ENCODE measurements at places on chromosomes 3 and 15. TPM values are rescaled to one million over a fixed set of nuclear protein-coding genes. Genes with fewer than 3 reads are reported as not detected.

Gene FANCD2
- polyA plus RNA-seq: 22.8 TPM

Gene ABHD14A
- polyA plus RNA-seq: 12.4 TPM

Gene KNL1
- 2.7 TPM for polyA plus RNA-seq

Gene KBTBD12
- 0.20 TPM for polyA plus RNA-seq

Gene RAB6B
- polyA plus RNA-seq: 7.9 TPM

Gene ALDH1L1
- polyA plus RNA-seq: 1.6 TPM

Gene IL12A
- polyA plus RNA-seq: 0.92 TPM

Gene RTP1
- polyA plus RNA-seq: 2.1 TPM

Gene CCDC9B
- polyA plus RNA-seq: 0.45 TPM

Gene IQCH
- 0.60 TPM for polyA plus RNA-seq

Gene GOLGA8G
- not detected for polyA plus RNA-seq

Gene DNAJC13
- 7.9 TPM for polyA plus RNA-seq

Gene NR2E3
- 0.80 TPM for polyA plus RNA-seq

Gene PTH1R
- 0.57 TPM for polyA plus RNA-seq

Gene AP2M1
- 540 TPM for polyA plus RNA-seq

Gene ANKRD34C
- 0.02 TPM for polyA plus RNA-seq

Gene C3orf20
- polyA plus RNA-seq: not detected

Gene LRRC49
- polyA plus RNA-seq: 5.0 TPM

Gene SEMA3B
- 3.0 TPM for polyA plus RNA-seq

Gene MESP2
- polyA plus RNA-seq: 1.6 TPM

Gene BOC
- 10.6 TPM for polyA plus RNA-seq

Gene SLCO2A1
- 2.3 TPM for polyA plus RNA-seq

Gene SERPINI1
- polyA plus RNA-seq: 5.3 TPM

Gene DNAH12
- polyA plus RNA-seq: not detected

Gene CYB561D2
- polyA plus RNA-seq: 34.5 TPM

Gene JAGN1
- polyA plus RNA-seq: 51.6 TPM

Gene ATP13A4
- 0.12 TPM for polyA plus RNA-seq

Data from H1 (cell line).